Occipital lobe (tissue), 3 donors: ENCODE measurements at places on chromosomes 13 and 19.
A peak's percentile ranks its signal among the peaks of the same experiment; 100 is the strongest.

DNA sequence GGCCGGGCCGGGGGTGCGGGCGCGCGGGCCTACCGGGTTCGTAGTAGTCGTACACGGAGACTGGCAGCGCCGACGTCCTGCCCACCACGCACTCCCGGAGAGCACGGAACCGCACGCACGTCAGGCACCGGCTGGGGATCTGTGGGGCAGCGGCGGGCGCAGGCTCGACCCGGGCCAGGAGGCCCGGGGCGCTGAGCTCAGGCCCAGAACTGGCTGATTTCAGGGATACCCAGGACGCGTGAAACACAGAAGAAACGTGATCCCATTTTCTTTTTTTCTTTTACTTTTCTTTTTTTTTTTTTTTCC is 9.0 kb downstream of the F2RL3 start:
- DNase-seq, result no peak

GRCh38 chr19:4914736-4915501 is 5.6 kb downstream of the UHRF1 start:
- no peak for DNase-seq

DNA sequence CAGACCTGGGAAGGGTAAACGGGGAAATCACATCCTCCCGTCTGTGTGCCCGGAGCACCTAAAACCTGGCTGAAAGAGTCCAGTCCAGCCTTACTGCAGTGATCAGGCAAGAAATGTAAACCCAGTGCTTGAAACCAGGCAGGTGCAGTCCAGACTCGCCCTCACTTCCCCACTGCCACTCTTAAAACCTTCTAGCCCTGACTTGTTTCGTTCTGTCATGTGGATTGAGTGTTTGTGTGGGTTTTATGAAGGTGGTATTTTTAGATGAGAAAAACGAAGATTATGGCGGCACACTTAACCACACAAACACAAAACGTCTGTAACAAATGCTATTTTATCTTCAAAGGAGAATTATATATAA is 839 bp upstream of the CKAP2 start:
- DNase-seq, result peak; percentile 15

- no peak for DNase-seq
Observed at GRCh38 chr13:99124794-99125316, 75.8 kb upstream of the UBAC2 start.

DNA sequence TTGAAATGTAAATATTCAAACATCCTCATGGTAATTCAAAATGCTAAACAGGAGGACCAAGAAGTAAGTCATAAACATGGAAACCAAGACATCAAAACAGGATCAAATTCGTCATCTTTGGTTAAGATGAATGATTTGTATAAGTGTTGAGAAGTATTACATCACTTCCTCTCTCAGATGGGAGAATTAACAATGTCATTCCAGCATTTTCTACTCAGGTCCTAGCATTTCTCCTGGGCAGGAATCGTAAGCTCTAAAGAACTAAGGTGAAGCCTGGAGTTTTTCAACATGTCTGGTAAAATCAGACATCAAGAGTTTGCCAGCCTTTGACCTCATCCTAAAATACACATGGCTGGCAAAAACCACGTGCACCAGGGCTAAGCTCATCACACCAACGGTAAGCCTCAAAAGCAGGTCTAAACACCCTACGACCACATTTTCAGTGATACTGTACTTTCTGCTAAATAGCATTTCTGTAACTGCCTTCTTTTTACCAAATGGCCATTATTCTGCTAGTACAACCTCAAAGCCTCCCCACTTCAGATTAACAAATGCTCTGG is 24.8 kb downstream of the RANBP3 start:
- DNase-seq, result no peak

DNA sequence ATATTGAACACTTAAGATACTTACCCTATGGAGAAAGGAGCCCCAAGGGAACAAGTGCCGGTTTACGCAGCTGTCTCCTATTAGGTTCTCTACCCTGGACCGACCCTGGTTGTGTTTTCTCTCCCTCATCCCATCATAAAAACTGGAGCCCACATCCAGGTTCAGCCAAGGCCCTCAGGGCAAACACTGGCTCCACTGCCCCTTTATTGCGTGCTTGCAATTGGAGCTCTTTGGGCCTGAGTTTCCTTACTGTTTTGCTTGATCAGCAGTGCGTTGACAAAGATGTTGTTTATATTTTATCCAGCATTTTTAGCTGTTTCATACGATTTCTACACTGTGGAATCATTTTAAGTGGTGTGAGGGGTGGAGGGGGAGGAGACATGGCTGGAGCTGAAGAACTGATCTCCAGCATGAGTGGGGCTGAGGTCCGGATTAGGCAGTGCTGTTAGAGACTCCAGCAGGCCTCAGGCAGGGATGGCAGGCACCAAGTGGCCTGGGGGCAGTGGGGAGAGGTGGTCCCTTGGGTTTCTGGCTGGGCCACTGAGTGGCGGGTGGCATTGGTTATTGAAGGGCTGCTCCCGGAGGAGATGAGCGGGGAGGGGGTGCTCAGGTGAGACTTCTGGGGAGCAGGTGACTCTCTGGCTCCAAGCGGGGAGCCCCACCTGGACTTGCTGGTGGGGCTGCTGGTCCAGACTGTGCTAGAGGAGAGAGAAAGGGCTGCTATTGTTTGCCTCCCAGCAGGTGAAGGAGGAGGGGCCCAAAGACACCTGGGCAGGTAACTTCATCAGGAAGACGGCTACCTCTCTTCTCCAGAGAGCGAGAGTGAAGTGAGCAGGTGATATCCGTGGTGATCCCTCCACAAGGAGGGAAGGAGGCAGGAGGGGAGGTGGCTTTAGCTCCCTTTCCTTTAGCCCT is 62.4 kb upstream of the RNF113B start:
- DNase-seq, result no peak

DNA sequence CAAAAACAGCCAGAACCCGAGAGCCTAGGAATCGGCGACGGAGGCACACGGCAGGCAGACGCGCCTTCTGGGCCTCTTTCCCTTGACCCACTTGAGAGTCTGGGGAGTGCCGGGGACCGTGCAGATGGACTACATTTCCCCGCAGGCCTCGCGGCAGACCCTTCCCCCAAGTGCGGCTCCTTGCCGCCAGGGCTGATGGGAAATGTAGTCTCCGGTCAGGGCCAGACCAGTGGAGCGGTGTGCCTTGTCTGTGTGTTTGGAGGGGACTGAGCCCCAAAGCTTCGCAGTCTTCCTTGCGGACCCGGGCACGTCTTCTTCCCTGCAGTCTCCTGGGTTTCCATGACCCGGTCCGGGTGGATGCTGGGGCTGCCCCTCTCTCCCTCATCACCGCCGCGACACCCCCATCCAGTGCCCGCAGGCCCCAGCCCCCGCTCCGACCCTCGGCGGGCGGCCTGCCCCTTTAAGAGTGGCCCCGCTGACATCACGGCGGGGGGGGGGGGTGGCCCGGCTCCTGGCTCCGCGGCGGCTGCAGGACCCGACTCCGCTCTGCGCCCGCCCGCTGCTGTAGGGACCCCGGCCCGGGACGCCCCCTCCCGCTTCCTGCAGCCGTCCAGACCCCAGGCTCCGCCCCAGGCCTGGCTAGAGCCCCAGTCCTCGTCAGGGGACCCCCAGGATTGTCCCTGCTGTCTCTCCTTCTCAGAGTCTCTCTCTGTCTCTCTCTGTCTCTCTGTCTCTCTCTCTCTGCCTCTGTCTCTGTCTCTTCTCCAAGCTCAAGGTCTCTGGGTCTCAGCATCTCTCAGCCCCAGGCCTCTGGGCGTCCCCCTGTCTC is 758 bp upstream of the CACNG7 start:
- peak; percentile 82 for DNase-seq

DNA sequence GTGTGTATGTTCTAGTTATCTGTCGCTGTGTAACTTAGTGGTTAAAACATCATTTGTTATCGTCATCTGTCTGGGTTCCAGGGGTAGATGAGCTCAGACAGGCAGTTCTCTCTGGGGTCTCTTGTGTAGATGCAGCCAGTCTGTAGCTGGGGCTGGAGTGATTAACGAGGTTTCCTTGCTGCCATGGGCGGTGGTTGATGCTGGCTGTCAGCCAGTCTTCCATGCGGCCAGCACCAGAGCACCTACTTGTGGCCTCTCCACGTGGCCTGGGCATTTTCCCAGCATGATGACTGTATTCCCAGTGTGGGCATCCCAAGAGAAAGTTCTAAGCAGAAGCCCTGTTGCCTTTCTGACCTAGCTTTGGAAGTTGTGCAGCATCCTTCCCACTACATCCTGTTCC is 10.7 kb downstream of the ERCC5 start:
- no peak for DNase-seq

DNA sequence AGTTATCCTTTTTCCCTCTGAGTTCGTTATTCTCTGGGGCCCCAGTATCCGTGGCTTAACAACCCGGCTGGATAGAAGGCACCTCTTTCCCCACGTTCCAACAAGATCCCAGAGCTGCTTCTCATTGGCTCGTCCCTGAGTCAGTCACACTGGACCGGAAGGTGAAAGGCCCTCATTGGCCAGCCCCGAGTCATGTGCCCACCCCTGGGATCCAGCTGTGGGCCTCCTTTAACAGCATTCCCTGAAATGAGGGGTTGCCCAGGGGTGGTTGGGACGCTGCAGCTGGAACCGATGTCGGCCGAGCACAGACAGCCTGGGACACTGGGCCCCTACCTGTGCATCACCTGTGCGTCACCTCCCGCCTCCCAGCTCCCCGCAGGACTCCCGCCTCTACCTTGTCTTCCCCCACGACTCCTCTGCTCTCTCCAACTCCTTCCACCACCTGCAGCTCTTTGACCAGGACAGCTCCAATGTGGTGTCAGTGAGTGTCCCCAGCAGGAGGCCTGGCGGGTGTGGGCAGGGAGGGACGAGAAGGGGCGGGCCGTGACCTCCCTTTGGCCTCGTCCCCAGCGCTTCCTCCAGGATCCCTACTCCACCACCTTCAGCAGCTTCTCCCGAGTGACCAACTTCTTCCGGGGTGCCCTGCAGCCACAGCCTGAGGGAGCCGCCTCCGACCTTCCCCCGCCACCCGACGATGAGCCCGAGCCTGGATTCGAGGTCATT is 4.3 kb downstream of the TBC1D17 start:
- DNase-seq, result no peak

DNA sequence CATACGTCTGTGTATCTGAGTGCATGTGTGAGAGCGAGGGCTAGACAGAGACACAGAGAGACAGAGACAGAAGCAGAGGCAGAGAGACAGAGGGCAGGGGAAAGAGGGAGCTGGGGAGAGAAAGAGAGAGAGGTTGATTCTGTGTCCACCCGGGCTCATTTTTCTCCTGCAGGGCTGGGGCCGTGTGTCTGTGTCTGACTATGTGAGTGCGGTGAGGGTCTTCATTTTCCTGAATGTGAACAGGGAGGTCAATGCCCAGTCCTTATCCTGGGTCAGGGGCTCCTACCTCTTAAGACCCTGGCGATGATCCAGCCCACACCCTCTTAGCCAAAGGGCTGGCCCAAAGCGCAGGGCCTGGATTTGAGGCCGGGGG is 17.7 kb downstream of the LRRC4B start:
- no peak for DNase-seq

GRCh38 chr13:87094646-87095045 is 576.5 kb upstream of the SLITRK5 start:
- DNase-seq, result no peak

DNA sequence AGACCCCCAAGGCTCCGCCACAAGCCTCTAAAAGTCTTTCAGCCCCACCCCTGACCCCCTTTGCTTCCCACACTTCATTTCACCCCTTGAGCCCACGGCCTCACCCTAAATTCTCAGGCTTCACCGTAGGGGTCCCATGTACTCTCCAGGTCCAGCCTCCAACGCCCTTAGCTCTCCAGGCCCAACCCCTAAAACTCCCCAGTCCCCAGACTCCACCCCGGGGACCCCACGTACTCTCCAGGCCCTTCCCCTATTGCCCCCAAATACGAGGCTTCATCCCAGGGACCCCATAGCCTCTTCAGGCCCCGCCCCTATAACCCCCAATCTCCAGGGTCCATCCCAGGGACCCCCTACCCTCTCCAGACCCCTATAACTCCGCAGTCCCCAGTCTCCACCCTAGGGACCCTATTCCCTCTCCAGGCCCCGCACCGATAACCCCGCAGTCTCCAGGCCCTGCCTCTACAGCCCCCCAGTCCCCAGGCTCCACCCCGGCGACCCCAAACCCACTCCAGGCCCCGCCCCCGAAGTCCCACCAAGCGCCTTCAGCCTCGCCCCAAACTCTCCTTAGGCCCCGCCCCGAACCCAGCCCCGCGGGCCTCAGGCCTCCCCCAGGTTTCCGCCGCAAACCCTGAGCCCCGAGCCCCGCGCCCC is 619 bp downstream of the MED16 start:
- no peak for DNase-seq

DNA sequence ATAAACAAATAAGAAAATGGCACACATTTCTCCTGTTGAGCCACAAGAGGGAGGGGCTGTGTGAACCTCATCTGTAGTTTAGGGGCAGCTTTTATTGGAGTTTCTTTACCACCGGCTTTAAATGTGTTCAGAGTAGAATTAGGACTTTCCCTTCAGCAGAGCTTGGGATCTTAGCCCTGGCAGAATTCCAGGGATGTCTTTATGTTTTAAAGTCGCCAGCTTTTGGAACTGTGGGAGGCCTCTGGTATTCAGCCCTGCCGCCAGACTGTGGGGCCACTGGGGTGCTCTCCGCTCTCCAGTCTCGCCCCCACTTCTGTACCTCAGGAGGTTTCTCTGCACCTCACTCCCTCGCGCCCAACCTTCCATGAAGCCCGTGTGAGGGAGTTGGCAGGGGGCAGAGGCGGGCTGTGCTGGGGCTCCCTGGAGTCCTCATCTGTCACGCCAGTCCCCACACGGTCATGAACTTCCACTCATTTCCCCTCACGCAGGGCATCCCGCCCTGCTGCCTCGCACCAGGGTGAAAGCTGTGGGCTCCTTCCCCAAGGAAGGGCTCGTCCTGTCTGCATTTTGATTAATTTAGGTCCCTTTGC is 31.5 kb downstream of the CCDC8 start:
- no peak for DNase-seq

DNA sequence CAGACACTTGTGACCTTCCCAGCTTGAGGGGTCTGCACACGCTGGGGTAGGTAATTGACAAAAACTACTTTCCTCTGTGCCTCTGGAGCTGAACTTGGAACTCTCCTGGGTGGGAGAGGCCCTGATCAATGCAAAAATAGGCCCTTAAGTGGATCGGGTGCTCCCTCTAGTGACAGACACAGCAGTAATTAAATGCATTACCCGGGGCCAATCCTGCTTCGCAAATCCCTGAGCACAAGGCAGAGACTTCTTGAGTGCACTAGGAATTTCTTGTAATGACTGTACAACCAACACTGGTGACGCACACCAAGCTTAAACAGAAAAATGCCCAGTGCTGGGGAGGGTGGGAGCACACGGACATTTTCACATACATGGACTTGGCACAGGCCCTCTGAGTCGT is 10.6 kb upstream of the UBE2S start:
- peak; percentile 27 for DNase-seq
